ENCODE measurements at places on chromosomes 3 and 15.

DNA sequence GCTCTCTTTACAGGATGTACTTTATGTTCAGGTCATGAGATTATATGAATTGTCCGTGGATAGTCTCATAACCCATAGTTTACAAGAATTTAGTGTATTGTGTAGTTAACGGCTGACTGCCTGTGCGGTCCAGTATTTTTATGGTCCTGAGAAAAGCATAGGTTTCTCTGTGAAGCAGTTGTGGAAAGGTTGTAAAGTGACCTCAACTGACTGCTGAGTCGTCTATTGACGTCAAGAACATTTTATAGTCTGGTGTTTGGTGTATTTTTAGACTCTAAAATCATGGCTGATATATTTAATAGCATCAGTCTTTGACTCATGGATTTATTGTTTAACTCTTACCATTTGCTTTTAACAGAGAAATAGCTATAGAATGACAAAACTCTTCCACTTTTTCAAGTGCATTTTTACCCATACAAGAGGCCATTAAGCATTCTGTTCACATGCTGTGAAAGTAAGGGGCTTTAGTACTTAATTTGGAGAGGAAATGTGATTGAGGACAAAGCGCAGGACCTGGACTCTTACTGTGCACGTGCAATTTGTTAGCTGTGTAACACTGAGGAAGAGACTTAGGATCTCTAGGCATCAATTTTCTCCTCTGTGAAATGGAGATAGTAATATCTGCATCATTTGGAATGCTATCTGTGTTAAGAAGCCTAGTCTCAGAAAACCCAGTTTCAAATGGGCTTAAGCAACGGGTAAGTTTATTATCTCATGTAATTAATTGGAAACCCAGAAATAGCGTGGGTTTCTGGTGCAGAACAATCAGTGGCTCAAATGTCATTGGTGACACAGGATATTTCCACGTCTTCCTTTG is 240.8 kb downstream of the NFKBIZ start:
- DNase-seq, result no peak

DNA sequence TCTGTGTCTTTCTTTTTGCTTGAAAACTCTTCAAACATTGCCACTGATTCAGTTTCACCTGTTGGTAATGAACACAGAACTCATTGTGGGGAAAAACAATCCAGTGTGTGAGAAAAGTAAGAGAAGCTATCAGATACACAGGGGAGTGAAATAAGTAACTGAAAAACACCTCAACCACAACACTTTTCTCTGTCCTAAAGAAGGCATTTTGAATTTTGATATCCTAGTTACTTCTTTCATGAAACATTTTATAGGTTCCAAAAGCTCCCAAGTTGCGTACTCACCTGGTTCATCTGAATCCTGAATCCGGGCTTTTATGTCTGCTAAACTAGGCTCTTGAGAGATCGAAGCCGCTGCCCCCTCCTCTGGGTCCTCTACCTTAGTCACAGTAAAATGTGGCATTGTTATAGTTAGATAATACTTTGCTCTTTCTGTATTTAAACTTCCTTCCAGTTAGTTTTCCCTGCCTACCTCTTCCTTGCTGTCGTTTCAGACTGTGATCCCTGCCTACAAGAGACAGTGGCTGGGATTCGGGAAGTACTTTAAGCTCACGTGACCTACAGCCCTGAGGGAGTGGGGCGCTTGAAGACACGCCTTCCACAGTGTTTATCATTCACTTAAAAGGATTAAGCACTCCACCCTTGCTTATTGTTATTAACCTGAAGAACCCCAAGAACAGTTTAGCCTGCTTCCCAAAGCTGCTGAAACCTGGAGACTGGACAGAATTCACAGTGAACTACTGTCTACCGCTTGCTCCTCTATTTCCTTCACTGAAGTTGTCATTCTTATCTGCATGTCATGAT is 19.1 kb downstream of the SLC12A6 start:
- peak; percentile 37 for DNase-seq

GRCh38 chr15:65824031-65824743 is 32.1 kb upstream of the DENND4A start:
- DNase-seq, result no peak

DNA sequence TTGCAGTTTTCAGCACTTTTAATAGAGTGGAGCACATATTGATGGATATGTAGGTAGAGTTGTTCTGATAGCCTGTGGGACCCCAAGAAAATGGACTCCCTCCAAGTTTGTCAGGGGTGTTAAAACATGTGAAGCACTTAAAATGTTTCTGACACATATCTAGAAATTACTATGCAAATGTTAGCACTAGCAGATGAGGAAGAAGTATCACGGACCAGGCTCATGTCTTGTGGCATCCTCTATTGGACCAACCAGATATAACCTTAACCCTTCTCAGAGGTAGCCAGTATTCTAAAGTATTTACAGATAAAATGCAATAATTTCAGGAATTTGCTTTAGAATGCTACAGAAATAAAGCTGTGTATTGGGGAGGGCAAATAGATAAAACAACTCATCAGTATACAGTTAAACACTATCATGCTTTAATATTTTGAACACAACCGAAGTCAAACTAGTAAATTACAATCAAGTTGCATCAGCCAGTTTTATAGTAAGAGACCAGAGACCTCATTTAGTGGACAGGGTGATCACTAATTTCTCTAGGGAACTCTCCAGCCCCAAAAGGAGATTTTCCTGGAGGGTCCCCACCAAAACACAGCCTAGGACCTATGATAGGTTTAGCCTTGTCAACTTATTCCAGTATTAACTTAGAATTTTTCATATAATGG is 57.2 kb upstream of the FBN1 start:
- DNase-seq, result no peak

DNA sequence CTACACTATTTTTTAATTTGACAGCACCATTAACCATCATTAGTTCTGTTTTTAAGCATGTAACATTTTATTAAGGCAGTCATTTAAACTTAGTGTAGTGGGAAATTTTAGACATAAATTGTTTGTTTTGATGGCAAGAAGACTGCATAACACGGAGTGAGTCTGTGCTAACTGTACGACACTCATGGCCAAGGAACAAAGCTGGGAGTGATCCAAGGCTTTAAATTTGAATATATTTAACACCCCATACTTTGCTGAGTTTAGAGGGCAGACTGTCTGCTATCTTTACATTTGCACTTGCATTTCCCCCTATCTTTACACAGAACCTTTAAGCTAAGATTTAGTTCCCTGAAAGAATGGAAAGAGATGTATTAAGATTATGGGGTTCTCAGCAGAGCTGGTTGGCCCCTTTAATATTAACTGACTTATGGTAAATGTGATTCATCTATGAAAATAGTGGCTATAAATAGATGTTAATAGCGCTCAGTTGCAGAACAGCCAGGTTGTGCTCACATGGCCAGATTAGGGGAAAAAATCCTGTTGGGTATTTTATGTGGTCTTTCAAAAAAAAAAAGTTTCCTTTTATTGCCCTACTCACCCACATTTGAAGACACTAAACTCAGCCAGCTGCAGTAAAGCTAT is 120.7 kb downstream of the CMSS1 start:
- no peak for DNase-seq

DNA sequence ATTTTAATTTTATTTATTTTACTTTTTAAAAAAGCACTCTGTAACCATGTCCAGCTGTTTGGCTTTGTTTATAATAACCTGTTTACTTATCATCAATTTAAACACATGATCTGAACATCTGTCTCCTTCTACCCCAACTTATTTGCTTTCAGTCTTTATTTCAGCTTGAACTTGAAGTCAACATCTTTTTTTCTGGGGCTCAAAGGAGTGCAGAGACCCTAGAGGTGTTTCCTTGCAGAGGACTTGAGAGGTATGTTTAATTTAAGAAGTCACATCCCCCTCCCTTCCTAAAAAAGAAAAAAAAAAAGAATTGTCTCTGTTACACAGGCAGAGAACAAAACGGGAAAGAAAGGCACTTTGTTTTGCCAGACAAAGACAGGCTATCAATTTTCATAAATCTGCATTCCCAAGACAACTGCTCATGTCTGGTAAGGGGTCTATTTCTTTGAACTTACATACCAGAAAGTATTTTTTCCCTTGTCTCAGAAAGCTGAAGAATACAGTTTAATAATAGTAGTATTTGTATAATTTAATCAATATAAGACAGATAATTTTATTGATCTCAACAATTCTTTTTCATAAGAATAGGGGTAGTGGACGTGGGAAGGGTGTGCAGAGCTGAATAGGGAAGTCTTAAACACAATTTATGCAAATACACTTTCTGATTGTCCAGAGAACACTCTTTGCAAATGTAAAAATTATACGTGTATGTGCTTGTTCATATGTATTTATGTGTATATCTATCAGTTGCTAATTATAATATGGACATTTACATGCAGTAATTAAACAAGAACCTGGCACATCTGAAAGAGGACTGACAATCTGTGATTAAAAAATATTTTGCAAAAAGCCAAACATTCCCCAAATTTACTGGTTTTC is 109.7 kb upstream of the PDZRN3 start:
- DNase-seq, result no peak

GRCh38 chr3:183392186-183393034 is 36.0 kb downstream of the MCF2L2 start:
- DNase-seq, result no peak

DNA sequence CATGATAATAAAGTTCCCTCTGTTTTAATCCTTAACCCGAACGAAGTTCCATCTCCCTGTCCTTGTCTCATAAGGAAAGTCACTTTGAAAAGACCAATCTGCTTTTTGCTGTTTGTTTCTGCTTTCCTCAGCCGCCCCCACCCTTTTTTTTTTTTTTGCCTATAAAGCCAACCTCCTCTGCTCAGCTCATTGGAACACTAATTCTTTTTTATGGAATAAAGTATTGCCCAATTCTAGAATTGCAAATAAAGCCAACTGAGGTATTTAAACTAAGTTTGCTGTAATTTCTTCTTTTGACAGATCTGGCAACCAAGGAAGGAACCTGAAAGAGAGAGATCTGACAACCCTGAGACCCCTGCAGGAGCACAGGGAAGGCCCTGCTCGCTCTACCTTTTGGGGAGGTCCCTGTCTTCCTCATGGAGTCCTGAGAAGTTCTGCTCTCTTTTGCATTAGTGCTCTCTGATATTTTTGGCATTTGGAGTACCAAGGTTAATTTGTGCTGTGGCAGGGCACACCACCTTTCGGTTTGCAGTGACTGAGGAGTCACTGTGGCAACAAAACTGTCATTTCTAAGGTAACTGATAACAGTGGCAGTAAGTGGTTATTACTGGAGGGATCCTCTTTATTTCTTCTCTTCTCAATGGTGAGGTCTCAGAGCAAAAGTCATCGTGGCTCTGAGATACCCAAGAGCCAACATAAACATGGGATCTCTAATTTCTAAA is 35.2 kb upstream of the TRPM1 start:
- no peak for DNase-seq

DNA sequence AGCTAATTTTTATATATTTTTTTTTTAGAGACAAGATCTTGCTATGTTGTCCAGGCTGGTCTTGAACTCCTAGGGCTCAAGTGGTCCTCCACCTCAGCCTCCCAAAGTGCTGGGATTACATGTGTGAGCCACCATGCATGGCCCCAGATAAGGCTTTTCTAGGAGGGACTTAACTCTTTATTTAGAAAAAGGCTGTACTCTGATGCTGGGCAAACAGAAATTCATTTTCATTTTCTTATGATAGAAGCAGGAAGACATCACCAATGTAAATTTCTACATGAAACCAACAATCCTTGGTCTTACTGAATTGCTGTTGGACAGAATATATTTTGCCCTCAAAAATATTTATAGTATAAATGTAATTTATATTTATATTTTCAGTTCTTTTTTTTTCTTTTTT is 9.6 kb downstream of the NIPA1 start:
- no peak for DNase-seq

- DNase-seq, result no peak
These were observed 6.5 kb upstream of the HPS3 start for GRCh38 chr3:149122721-149123578.

GRCh38 chr15:65916664-65917406 is 47.5 kb downstream of the RAB11A start:
- no peak for DNase-seq

DNA sequence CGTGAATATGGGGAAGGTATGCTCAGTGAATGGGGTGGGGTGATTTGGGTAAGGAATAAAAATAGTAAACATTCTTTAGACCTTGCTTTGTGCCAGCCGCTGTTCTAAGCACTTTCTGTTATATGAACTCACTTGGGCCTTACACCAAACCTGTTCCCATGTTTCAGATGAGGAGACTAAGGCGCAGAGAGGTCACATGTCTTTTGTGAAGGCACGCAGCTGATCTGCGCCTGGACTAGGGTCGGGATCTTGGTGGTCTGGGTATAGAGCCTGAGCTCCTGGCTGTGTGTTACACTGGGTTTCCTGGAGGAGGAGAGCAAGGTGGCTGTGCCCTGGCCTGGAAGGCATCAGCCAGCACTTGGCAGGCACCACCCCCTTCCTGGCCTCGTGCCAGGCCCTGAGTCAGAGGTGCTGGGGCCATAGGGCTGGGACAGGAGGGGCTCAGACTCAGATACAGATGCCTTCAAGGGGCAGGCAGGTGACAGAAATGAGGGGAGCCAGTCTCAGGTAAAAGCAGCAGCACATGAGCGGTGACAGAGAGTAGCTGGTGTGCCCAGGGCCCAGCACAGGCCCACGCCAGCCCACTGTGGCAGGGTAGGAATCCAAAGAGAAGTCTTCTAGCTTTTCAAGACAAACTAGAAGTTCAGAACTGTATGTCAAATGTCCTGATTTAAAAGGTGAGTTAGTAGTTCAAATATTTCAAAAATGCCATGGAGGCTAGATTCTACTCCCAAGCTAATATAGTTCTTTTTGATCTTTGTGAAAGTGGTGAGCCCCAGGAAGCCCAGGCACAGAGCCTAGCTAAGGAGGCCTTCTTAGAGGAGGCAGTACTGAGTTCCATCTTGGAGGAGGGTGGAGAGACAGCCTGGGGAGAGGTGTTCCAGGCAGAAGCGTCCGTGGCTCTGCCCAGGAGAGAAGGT is 83.1 kb downstream of the DNAJB8 start:
- DNase-seq, result no peak

GRCh38 chr3:9976721-9977709 is 9.6 kb downstream of the EMC3 start:
- no peak for DNase-seq

DNA sequence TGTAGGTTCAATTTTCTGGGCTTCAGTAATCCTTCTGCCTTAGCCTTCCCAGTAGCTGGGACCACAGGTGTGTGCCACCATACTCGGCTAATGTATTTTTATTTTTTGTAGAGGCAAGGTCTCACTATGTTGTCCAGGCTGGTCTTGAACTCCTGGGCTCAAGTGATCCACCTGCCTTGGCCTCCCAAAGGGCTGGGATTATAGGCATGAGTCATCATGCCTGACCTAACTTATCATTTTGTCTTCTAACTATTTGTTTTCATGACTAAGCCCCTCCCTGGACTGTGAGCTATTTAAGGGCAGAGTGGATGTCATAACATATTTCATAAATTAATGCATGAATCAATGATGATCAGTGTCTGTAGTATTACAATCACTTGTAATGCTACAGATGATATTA is 56.1 kb upstream of the PIAS1 start:
- no peak for DNase-seq

DNA sequence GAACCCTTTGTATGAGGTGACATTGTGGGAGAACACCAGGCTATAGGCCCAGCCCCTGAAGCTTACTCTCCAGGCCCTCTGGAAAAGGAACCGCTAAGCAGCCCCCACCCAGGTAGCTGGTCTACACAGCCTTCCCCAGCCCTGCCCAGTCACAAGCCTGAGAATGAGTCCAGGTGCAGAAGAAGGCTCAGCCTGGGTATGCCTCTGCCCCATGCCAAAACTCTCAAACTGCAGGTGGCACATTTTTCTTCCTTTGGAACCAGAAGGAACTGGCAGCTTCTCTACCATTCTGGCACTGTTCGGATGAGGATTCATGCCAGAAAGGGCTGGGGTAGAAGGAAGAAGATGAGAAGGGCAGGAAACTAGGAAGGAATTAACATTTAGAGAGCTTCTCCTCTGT is 23.7 kb upstream of the TBC1D21 start:
- DNase-seq, result no peak
